ENCODE measurements at places on chromosomes 5 and 9.

DNA sequence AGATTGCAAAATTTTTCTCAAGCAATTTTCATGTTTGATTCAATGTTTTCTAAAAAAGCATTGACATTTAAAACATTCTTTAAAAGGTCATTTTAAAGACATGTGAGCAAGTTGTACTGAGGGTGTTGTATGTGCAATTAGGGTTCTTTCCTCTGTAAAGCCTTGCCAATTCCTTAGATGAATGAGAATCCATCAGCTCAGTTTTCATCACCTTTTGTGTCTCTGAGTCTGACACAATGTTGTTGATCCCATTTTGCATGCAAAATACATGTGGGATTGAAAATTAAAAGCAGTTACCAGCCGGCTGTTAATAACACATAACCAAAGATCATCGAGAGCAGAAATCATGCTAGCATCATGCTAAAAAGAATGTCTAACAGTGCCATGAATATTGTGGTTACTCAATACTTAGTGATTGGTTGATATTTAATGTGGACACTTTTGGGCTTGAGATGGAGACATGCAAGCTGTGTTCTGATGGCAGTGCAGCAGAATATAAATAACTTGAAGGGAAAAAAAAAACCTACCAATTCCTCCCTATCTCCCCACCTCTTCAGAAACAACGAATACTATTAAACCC lies 57.7 kb downstream of the FGF10 start:
- DNase-seq = no peak

DNA sequence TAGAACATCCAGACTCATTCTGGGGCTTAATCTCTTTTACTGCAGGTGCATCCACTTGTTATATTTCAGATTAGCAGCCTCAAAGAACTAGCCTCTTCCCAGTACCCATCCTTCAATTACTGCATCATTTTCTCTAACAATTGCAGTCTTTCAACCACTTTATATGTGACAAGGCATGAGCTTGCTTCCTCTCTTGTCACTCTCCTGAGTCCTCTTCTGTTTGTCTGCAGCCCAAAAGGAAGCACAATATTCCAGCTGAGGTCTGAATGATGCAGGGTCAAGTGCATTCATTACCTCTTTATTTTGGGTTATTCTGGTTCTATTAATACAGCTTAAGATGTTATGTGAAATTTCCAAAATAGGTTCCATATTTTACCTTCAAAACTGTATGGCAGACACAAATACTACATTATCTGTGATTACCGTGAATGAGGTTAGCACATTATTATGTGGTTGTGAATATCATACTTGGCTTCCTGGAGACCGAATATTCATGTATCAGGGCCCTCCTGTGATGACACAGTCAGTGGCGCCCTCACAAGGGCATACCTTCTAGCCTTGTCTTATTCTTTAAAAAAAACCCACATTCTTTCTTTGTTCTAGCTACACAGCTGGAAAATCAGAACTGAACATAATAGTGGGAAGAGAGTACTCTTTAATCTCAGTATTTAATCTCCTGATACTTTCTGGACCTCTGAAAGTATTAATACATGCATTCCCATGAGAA lies 323.8 kb downstream of the PDE4D start:
- DNase-seq = no peak

DNA sequence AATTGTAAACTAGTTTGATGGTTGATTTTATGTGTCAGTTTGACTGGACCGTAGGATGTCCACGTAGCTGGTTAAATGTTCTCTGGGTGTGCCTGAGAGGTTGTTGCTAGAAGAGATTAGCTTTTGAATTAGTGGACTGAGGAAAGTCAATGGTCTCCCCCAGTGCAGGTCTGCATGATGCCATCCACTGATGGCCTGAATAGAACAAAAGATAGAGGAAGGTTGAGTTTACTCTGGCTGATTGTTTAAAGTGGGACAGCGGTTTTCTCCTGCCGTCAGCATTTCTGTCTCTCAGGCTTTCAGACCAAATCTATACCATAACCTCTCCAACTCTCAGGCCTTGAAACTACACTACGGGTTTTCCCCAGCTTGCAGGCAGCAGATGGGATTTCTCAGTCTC lies 899.2 kb upstream of the WWC1 start:
- DNase-seq = no peak

GRCh38 chr9:107999011-107999410 lies 509.4 kb upstream of the KLF4 start:
- no peak for DNase-seq

DNA sequence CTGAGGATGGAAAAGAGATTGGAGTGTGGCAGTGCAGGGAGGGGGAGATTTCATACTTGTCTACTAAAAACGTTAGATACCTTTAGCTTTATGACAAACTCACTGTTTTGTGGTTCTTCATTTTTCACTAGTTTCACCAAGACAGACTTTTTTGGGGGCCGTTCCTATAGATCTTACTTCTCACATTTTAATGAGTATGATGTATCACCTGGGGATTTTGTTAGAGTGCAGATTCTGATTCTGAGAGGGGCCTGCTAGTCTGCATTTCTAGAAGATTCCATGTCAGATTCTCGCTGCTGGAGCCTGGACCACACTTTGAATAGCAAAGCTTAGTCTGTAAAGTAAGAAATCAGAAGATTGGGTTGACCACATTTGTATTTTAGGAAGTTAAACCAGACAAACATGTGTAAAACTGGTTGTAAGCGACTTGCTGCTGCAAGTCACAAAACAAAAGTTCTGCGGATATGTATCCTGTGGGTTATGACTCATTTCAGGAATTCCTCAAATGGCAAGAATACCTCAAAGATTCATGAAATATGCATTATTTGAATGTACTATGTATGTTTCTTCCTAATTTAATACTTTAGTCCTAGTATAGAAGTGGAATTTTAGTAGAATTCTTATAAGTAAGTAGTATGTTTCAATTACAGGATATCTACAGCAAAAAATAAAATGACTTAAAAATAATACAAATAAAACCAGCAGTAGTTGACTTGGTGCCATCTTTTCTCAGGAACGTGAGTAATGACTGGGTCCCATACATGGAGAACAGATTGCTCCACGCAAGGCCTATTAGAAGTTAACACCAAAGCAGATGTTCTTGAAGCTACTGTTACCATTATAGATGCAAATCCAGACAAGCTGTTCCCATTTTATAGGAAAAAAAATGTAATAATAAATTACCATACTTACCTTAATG lies 27.8 kb downstream of the NFIL3 start:
- DNase-seq = no peak

- no peak for DNase-seq
These were observed 2.8 kb upstream of the ZNF462 start for GRCh38 chr9:106859957-106860720.

- DNase-seq = no peak
These were observed 70.7 kb downstream of the PAX5 start for GRCh38 chr9:36963346-36963745.

- DNase-seq = no peak
These were observed 49.0 kb downstream of the NPR3 start for GRCh38 chr5:32760091-32760509.

Measured in stimulated activated CD4-positive, alpha-beta T cell treated with anti-CD3 and anti-CD28 coated beads, Interleukin-15, amount 100 ng/mL, for 1 hour (primary cell).